ENCODE measurements at places on chromosomes 11 and 22. TPM values are rescaled to one million over a fixed set of nuclear protein-coding genes. Genes with fewer than 3 reads are reported as not detected.

Gene RELA
- 45.0 TPM for total RNA-seq

Gene SNX32
- total RNA-seq: 0.54 TPM

Gene CDC42BPG
- total RNA-seq: 1.2 TPM

Gene CCDC15
- total RNA-seq: 0.24 TPM

DNA sequence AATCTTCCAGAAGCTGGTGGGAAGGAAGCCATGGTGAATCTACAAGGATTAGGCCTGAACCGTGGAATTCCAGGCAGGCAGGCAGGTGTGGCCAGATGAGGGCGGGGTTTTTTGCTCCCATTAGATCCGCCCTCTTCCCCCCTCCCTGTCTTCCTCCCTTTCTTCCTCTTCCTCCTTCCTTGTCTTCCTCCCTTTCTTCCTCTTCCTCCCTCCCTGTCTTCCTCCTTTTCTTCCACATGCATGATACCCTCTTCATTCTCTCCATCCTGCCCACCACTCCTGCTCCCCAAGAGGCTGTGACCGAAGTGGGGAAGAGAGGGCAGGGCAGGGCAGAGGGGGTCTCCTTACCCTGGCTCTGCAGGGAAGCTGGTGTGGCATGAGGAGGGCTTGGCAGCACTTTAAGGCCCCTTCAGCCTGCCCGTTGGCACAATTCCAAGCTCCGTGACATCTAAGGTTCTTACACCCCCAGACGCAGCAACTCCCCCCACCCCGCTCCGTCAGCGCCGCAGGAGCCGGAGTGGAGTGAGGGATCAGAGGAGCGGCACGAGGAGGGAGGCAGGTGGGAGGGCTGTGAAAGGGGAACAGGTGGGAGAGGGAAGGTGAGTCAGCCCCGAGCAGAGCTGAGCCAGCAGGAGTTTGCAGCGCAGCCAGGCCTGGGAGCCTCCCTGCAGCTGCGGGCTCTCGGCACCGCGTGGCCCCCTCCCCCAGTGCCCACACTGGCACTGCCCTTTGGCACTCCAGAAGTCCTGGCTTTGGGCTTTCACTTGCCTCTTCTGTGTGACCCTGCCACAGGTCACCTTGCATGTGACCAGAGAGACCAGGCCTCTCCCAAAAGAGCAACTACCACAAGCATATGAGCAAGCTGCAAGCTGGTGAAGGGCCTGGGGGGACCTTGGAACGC lies 32.1 kb downstream of the KCNJ4 start:
- DNase-seq: no peak

GRCh38 chr11:11391169-11391568 lies 38.1 kb upstream of the CSNK2A3 start:
- no peak for DNase-seq

GRCh38 chr22:20033045-20033706 lies 12.3 kb downstream of the TANGO2 start:
- peak; percentile 85 for DNase-seq

- peak; percentile 70 for DNase-seq
These were observed 562 bp downstream of the DGAT2 start for GRCh38 chr11:75768909-75769771.

GRCh38 chr11:5300251-5300650 lies 1.5 kb downstream of the OR51B4 start:
- DNase-seq: no peak

GRCh38 chr11:32131321-32131720 lies 40.4 kb downstream of the RCN1 start:
- DNase-seq: no peak

DNA sequence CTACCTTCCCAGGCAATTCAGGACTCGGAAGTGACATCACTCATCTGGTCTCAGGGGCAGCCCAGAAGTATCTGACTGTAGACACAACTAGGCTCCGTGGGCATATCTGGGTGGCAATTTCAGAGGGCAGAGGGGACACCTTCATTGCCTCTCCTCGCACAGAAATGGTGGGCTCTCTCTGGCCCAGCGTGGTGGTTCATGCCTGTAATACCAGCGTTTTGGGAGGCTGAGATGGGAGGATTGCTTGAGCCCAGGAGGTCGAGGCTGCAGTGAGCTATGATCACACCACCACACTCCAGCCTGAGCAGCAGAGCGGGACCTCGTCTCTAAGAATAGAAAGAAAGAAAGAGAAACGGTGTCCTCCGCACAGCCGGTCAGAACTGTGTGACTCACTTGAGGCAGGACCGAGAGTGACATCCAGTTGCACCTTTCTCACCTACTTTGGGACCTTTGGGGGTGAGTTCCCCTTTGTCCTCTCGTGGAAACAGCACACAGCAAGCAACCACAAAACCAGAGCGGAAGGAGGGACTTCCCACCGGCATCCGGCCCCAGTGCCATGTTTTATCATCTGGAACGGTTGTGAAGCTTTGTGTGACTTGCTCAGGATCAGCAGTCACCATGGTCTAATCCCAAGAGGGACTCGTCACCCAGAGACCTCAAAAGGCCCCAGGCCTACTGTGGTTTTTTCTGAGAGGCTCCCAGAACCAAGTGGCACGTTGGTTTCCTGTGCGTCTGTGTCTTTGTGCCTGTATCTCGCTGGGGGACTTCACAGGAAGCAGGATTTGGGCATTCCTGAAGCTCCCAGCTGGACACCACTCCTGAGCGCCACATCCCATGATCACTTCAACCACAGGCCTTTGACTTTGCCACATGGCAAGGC lies 38.4 kb upstream of the EMID1 start:
- DNase-seq: peak; percentile 44

GRCh38 chr11:94007906-94008305 lies 13.2 kb upstream of the HEPHL1 start:
- no peak for DNase-seq

GRCh38 chr11:3037040-3037944 lies 19.9 kb downstream of the CARS1 start:
- DNase-seq: peak; percentile 89

Measured in cardiac septum (tissue), 1 donor.